ENCODE measurements at places on chromosomes 12 and 14.
A peak's percentile ranks its signal among the peaks of the same experiment; 100 is the strongest.

DNA sequence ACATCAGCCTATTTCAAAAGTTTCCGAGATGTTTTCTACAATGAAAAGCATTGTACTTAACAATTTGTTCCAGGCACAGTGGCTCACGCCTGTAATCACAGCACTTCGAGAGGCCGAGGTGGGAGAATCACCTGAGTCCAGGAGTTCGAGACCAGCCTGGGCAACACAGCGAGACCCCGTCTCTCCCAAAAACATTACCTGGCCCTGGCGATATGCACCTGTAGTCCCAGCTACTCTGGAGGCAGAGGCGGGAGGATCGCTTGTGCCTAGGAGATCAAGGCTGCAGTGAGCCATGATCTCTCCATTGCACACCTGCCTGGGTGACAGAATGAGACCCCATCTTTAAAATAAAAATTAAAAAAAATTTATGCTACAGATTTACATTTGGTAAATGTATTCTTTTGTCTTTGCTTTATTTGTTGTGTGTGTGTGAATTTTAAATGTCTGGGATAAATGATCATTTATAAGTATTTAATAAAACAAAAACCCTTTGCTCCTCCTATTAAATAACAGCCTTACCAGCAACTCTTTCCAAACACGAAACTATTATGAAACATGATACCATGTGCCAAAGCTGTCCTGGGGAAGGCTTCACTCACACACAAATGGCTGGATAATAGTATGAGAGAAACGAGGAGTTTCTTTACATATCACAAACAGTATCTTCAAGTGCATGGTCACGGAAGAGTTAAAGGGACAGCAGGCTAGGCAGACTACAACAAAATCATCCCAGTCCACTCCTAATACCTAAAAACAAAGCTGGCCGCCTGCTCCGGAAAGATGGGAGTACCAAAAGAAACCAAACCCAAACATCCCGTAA lies 1.1 kb downstream of the ATXN3 start:
- DNase-seq, result no peak

- DNase-seq, result peak; percentile 89
Observed at GRCh38 chr12:49580572-49581535, 12.9 kb upstream of the MCRS1 start.

GRCh38 chr12:82329508-82329907 lies 28.7 kb downstream of the CCDC59 start:
- DNase-seq, result no peak

GRCh38 chr14:99241325-99242010 lies 30.5 kb downstream of the BCL11B start:
- DNase-seq, result no peak

GRCh38 chr12:48982397-48983080 lies 4.4 kb downstream of the WNT1 start:
- no peak for DNase-seq

DNA sequence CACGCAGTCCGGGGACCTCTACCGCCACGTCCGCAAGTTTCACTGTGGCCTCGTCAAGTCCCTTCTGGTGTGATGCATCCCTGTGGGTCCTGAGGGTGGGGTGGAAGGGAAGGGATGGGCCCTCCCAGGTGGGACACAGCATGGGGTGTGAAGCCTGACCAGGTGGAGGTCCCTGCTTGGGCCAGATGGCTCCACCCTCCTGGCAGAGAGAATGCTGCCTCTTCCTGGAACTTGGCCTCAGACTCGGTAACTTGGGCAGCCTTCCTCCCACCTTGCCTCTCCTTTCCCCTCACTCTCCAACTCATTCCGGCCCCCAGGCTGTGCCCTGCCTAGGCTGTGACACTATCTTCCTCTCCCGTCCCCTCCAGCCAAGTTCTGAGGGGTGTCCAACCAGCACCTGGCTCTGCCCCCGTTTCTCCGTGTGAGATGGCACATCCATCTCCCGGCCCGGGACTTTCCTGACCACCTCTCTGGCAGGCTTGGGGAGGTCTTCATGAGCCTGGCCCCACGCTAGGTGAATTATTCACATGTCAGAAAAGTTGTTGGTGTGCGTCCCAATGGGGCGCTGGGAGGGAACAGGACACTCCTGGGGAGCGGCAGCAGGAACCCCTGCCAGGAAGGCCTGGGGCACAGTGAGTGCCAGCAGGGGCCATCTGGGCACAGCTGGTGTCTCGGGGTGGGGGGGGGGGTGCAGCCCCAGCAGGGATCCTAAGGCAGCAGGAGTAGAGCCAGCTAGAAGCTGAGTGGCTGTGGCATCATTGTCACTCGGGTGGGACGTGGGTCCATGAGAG lies 1.7 kb downstream of the ZBTB42 start:
- DNase-seq, result no peak

Measured in D341Med (cell line).